ENCODE measurements at places on chromosomes 2 and 18.

- no peak for DNase-seq
Observed at GRCh38 chr2:138293549-138293948, 208.0 kb upstream of the SPOPL start.

DNA sequence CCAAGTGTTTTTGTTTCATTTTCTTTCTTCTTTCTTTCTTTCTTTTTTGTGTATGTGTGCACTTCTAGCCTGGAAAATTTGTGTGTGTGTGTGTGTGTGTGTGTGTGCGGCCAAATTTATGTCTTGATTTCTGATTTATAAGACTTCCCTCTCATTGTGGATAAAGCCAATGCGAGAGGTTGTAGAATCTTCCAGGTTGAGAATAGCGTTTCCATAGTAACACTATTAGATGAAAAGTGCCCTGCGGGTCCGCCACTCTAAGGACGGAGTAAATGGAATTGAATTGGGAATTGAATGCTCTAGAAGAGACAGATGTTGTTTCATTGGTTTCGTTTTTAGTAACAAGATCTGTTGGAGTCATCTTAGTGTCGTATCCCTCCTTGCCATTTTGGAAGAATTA is 81.6 kb downstream of the MEIS1 start:
- no peak for DNase-seq

- no peak for DNase-seq
Observed at GRCh38 chr18:46711444-46711863, 45.4 kb downstream of the ST8SIA5 start.

GRCh38 chr2:10272464-10272863 is 30.2 kb upstream of the HPCAL1 start:
- DNase-seq, result no peak

- no peak for DNase-seq
Observed at GRCh38 chr2:192184349-192184748, 10.4 kb downstream of the TMEFF2 start.

DNA sequence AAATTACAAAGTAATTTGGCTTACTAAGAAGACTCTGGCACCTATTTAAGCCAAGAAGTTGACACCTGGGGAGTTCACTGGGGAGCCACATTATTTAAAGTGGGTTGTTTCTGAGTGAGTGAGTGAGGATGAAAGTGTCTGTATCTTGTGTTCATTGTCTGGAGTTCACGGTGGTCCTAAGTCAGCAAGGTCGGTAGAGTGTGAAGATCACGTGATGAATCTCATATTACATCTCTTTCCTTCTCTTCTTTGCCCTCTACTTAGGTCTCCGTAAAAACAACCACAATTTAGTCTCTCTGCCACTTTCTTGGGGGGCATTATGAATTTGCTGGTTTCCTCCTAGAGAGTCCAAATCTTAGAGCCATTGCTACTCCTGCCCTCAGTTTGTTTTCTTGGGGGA is 67.8 kb downstream of the DIS3L2 start:
- DNase-seq, result no peak

GRCh38 chr2:69931832-69932595 is 17.1 kb downstream of the MXD1 start:
- no peak for DNase-seq

DNA sequence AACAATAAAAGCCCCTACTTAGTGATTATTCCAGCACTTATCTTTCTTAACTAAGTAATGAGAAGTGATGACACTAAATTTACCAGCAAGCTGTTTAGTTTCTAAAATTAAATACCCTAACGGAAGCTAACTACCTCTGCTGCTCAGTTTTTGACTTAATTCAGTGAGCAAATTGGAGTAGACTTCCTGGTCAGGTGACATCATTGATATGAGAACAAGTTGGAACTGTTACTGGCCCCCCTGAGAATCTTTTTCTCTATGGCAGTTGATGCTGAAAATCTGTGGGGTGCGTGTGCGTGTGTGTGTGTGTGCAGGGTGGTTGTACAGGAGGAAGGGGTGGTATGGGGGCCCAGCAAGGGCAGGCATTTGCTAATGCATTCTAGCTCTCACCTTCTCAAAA is 35.5 kb upstream of the BMP10 start:
- no peak for DNase-seq

DNA sequence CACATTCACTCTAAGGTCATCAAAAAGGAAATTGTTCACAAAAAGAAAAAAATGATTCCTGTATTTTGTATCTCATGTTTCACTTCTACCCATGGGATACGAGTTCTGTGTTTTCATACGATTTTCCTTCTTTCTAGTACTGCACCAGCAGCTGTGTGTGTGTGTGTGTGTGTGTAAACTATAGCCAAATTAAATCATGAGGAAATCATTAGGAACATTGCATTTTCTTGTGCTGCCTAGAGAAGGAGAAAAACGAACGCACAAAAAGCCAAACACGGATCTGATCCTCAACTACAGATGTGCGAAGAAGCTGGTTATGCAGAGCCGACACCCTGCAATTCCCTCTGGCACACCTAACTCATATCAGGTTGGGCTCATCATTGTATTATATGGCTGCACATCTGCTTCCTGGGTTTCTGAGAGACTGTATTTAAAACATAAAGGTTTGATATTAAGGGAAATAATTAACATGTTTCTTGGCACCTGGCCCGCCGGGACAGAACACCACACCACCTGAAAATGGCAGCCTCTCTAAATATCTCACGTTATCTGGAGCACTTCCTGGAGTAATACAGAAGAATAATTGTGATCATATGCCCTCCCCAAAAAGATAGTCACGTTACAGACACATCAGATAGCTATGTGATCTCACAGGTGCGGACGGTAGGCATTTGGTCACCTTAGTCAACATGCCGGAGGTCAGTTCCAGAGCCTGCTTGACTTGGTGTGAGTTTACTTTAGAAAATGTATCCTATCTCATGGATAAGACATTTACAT is 586.3 kb upstream of the SALL3 start:
- no peak for DNase-seq

GRCh38 chr2:119113489-119113770 is 45.1 kb downstream of the C1QL2 start:
- no peak for DNase-seq

DNA sequence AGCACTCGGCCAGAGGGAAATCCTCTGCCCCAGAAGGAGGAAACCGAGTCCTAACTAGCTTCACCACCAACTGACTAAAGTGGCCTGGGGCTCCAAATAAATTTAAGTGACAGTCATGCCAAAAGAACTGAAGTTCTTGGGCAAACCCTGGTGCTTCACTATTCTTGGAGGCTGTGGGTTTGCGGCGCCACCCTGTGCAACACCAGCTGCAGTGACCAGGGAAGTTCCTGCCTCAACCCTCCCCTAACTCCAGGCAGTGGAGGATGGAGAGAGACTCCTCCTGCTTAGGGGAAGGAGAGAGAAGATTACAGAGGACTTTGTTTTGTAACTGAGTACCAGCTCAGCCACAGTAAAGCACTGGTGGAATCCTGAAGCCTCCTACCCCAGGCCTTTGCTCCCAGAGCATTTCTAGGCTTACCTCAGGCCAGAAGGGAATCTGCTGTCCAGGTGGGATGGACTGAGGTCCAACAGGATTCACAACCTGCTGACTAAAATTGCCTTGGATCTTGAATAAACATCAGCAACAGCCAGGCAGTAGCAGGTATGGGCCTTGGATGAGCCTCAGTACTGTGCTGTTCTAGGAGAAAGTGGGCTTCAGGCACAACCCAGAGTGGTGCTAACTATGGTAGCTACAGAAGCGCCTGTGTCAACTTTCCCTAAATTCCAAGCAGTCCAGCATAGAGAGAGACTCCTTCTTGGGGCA is 29.4 kb upstream of the BMP10 start:
- no peak for DNase-seq

DNA sequence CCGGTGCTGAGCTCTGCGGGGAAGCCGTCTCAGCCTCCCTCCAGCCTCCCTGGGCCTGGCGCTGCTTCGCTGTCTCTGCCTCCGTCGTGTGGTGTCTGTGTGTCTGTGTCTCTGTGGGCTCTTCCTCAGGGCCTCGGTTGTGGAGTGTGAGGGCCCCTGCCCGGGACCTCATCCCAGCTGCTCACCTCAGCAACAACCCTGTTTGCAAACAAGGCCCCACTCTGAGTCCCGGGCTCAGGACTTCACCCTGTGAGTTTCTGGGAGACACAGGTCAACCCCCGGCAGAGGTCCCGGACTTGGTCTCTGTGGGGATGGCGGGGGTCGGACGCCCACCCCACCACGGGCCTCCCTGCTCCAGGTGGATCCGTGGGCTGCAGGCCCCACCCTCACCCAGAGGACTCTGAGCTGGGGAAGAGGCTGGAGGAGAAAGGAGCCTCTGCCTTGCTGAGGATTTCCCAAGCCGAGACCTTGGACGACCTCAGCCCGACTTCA is 127.4 kb upstream of the CTDP1 start:
- DNase-seq, result no peak

DNA sequence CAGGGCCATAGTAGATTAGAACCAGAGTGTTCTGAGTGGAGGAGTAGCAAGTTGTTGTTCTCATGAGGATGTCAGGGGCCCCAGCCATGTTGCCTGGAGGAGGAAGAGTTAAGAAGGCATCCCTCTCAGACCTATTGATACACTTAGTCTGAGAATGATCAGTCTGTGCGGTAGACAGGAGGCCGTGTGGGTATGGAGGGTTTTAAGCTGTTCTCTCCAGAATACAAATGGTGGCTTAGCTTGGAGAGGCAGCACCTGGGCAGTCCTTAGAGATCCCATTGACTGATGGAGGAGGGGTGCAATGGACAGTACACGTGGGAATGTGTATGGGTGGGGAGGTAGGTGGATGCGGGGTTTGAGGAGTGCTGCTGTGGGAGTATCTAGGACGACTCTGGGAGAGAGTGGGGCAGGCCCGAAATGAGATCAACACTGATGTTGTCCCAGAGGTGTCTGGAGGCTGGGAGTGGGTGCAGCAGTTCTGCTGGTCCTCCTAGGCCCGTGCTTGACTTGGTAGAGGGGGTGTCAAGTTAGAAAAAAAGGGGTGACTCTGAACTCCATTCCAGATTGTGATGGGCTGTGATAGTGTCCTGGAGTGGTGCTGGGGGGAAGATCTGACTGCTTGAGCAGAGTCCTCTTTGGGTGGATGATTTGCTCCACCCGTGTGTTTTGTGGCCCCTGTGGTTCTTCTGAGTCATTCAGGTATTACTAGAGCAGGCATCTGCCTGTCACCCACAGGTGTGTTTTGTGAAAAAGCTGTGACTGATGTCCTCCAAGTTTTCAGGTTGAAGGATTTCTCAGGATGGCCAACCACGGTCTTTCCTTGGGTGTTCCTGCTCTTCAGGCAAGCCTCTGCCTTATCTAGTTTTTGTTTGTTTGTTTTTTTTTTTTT is 44.7 kb downstream of the C2orf42 start:
- no peak for DNase-seq

All from HCT116 (cell line).